Stomach (tissue), 19 donors: ENCODE measurements at places on chromosomes 1 and 21. TPM values are rescaled to one million over a fixed set of nuclear protein-coding genes. Genes with fewer than 3 reads are reported as not detected.
A peak's percentile ranks its signal among the peaks of the same experiment; 100 is the strongest.

DNA sequence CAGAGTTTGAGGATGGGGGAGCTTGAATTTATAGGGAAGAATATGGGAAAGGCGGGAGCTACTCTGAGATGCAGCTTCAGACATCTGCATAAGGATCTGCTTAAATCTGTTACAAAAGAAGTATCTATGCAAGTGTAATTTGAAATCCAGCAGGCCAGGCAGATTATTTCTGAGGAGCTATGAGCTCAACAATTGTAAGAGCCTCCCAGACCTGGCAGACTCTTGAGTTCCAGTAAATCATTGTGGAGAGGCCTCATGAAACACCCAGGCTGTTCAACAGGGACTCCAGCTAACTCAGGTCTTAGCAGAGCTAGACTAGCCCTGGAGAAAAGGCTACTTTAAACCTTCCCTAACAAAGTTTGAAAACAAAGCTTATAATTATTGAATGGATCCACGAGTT lies 647.5 kb upstream of the CHRM3 start:
- DNase-seq, result peak; percentile 54

MYCL gene
- polyA plus RNA-seq, result 1.7 TPM

- peak; percentile 44 for DNase-seq
Measured at GRCh38 chr21:29215709-29216108, 83.0 kb upstream of the BACH1 start.

- DNase-seq, result no peak
Measured at GRCh38 chr1:235325139-235325538, 2.8 kb downstream of the ARID4B start.

SLC5A9 gene
- 0.28 TPM for polyA plus RNA-seq

DNA sequence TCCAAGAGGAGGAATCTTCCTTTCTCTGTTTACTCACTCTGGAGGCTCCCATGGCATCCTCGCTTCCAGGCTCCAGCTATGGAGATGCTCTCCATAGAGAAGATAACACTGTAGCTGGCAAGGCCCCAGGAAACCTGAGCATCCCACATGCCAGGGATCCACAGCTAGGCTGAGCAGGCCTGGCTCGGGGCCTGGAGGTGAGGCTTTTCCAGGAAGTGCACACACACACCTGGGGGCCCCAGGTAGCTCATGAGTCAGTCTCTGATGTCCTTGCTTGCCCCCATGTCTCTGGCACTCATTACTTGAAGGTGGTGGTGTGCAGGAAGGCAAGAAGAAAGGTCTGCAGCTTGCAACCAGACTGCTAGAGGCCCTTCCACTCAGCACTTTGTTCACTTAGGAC lies 5.5 kb upstream of the LCE5A start:
- DNase-seq, result no peak

DNA sequence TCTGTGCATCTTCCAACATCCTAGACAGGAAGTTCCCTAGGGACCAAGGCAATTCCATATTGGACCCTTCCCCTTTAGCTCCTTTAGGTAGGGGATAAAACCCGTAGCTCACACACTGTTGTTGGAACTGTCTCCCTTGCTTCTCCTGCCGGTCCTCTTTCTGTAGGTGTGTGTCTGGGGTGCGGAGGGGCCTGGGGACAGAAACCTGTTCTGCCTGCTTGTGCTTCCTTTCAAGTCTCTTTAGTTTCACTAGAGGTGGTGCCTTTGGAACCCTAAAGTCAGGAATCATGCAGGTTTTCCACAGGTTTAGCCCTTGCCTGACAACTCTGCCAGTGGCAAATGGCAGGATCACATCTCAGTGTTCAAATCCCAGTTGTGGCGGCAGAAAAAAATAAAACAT lies 74.6 kb upstream of the PTGFRN start:
- DNase-seq, result no peak

CLCNKB gene
- polyA plus RNA-seq, result 0.60 TPM

DNA sequence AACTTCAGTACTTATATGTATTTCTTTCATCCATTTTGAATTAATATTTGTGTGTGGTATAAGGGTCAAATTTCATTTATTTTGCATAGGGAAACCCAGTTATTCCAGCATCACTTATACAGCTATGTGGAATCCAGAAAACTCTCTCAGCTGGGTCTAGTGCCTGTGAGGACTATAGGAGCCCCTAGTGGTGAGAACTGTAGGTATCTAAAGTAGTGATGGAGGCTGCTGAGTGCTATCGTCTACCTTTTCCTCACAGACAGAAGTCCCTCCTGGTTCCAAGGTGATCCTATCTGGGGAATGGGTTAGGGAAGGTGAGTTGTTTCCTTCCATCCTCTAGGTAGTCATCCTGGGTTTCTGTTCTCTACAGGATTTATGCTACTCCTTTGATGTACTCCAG lies 352.0 kb upstream of the C1orf87 start:
- DNase-seq, result no peak

GRCh38 chr1:32239790-32240139 lies 7.3 kb upstream of the FAM167B start:
- no peak for DNase-seq
